ENCODE measurements at places on chromosomes 1 and 21.

DNA sequence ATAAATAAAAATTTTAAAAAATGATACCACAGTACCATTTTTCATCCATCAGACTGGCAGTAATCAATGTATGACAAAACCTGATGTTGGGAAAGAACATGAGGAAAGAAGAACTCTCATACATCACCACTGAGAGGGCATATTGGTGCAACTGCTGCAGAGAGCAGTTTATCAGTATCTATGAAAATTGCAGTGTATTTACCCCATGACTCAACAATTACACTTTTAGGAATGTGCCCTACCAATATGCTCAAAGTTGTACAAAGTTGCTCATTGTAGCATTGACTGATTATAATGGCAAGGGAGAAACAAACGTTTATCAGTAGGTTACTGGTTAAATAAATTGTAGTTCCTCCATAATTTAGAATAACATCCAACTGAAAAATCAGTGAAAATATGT is 36.7 kb downstream of the CATSPERE start:
- no peak for DNase-seq

DNA sequence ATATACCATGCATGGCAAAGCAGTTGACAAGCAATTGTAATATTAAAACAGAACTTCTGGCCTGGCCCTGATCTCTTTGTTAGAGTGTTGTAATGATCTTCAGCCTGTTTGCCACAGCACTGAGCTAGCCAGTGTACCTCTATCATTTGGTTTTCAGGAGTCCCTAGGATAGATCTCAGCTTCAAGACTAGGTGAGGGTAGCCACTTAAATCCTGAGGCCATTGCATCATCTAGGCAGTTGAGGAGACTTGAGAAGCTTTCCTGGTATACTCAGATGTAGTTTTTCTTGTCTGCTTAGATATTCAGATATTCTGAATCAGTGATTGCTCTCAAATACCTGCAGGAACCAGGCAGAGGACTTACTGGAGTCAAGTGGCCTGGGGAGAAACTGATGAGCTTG is 14.7 kb downstream of the S1PR1 start:
- DNase-seq: no peak

- DNase-seq: no peak
These were observed 15.7 kb upstream of the RASSF5 start for GRCh38 chr1:206491616-206492015.

DNA sequence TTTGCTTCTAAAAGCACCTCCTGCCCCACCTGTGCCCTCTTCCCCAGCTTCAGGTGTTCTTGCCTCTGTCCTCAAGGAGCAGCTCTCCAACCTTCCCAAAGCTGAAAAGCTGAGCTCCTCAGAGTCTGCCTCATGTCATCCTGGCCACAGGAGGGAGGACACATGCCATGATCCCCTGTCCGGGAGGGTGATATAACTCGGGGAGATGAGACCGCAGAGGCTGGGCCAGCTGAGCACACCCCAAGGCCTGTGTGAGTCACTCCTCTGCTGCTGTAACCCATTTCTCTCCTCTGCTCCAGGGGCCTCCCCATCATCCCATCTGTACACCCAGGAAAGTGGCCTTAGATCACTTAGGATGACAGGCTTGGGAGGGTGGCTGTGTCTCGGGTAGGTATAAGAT is 49.8 kb downstream of the EPHB2 start:
- DNase-seq: no peak

DNA sequence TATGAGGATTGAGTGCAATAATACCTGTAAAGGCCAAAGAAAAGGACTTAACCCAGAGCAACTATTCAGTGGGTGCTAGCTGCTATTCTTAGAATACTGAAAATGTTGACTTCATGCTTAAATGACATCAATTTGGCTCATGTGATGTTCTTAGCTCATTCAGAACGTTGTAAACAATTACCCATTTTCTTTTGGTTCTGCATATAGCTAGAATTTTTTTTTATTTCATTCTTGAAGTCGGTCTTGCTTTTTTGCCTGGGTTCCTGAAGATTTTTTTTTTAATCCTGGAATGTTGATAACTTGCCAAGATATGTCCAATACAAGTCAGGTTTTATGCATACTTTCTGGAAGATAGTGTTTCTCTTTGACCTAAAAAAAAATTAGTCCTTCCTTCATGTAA is 772.0 kb downstream of the LTN1 start:
- DNase-seq: no peak

DNA sequence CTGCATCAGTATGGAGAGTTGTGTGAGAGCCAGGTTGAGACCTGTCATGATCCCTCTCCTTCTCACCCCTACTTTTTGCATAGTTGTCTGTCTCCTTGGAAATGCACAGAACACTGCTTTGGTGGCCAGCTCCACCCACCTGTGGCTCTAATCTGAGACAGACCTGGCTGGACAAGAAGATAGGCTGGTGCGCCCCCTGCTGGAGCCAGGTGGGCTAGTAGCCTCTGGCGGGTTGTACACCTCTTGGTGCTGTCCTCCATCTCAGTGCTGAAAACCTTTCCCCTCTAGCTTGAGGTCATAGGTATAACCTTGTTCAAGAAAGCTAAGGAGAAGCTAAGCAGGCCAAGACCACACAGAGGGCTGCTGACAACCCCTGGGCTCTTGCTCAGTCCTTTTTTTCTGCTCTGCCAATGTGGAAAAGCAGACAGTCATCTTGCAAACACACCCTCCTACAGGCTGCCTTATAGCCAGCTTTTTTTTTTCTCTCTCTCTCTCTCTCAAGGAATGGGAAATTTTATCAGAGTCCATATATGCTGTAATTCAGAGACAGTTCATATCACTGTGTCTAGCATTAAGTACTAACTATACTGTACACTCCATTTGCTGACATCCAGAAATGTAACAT is 58.8 kb upstream of the SPATA6 start:
- DNase-seq: peak; percentile 91

- no peak for DNase-seq
These were observed 44.6 kb upstream of the DNASE2B start for GRCh38 chr1:84353695-84354094.

GRCh38 chr21:35641271-35642016 is 418.9 kb downstream of the SETD4 start:
- no peak for DNase-seq

DNA sequence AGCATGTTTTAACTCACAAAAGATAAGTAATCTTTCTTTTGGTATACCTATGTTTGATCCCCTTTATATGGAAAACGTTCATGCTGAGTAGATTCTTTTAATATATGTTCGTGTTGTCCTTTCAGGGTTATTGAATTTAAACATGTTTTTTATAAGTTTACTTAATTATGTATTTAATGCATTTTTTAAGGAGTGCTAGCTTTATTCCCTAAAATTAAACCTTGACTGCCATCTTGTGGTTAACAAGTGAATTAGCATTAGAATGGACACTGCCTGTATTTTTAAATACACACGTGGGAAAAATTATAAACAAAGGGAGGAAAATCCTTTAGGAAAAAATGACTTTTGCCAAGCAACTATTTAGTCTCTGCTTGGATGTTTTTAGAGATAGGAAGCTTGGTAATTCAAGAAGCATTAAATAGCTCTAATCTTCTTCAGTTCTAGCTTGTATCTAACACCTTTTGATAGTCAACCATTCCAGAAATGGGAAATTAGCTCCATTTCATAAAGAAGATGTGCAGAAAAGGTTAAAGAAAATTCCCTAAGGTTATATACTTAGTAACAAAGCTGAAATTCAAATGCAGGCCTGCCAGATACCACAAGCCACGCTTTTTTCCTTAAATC is 43.0 kb downstream of the UBE2U start:
- peak; percentile 48 for DNase-seq

DNA sequence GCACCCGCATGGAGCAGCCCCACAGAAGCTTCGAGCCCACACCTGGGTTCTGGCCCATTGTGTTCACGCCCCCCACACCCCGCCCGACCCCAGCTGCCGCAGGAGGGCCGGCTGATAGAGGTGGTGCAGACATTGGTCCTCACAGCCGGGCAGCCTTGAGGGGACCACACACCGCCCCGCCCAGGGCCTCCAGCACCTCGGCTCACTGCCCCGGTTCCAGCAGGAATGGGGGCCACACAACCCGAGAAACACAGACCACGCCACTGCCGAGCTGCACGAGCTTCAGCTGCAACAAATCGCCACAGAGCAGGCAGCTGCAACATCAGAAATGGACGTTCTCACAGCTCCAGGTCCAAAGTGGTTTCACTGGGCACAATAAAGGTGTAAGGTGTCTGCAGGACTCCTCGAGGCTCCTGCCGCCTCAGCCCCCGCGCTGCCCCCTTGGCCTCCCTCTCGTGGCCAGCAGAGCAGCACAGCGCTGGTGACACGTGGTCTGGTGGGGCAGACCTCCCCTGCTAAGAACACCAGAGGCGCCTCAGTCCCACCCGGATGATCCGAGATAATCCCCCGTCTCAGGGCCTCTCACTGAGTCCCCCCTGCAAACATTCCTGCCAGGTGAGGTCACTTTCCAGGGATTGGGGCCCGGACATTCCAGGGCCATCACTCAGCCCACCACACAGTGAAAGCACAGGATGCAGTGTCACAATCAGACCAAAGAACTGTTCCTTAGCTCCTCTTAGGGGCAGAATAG is 62.3 kb upstream of the ADARB1 start:
- DNase-seq: peak; percentile 82

DNA sequence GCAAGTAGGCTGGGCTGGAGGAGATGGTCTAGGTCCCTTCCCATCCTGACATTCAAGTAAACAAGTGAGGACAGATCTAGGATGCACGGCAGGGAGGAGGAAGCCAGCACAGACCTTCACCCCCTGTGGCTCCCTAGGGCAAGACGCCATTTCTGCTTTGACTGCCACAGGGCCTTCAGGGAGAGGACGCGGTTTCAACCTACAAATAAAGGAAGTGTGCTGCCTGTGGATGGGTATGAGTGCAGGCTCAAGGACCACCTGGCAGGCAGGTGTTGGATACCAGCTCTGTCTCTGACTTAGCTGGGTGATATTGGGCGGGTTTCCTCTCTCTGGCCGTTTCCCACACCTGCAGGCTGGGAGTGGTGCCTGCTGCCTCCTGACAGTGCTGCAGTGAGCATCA is 16.2 kb downstream of the SLC2A1 start:
- no peak for DNase-seq

DNA sequence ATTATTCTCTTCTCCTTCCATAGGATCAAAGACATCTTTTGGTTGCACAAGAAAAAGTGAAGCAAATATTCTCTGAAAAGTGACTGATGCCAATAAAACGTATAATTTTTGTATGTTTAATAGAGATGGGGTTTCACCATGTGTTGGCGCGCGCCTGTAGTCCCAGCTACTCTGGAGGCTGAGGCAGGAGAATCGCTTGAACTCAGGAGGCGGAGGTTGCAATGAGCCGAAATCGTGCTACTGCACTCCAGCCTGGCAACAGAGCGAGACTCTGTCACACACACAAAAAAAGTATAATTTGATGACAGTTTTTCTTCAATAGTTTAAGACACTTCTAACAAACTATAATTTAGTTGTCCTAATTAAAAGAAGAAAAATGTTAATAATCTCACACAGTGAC is 23.8 kb downstream of the ANP32E start:
- DNase-seq: no peak

- no peak for DNase-seq
These were observed 141.4 kb downstream of the PLPP3 start for GRCh38 chr1:56437959-56438358.

- no peak for DNase-seq
These were observed 57.4 kb downstream of the SAMSN1 start for GRCh38 chr21:14488672-14489204.

- no peak for DNase-seq
These were observed 113.5 kb downstream of the LHX9 start for GRCh38 chr1:198030682-198031081.

DNA sequence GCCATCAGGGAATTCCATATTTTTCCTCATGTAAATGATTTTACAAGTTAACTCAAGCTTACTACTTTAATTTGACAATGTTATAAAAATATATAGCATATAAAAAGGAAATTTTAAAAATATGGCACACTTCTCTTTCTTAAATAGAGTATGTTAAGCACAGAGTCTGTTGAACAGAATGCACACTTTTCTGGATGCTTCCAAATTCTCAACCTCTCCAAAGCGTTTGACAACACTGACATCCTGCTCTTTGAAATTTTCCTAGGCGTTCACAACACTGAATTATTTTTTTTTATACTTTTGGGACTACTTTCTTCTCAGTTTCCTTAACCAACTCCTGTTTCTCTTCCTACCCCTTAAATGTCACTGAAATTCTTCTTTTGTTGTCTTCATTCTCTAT is 117.8 kb upstream of the PLXNA2 start:
- no peak for DNase-seq

GRCh38 chr1:15459771-15460707 is 3.5 kb downstream of the CELA2A start:
- DNase-seq: no peak

DNA sequence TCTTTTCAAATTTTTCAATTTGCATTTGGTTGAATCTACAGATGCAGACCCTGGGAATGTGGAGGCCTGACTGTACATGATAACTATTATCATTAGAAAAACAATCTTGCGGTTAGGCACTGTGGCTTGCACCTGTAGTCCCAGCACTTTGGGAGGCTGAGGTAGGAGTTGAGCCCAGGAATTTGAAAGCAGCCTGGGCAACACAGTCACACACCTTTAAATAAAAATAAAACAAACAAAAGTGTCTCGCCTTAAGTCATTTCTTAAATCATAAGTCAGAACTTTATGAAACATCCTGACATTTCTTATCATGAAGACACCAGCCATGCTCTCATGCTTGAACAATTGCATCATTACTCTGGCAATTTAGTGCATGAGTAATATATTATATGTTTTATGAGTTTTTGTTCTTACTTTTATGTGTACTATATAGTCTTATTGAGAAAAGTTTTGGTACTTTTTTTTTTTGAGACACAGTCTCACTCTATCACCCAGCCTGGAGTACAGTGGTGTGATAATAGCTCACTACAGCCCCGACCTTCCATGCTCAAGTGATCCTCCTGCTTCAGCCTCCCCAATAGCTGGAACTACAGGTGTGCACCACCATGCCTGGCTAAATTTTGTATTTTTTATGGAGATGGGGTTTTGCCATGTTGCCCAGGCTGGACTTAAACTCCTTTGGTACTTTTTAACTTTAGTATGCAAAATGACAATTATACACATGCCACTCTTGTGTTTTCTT is 7.8 kb downstream of the TBX19 start:
- no peak for DNase-seq

DNA sequence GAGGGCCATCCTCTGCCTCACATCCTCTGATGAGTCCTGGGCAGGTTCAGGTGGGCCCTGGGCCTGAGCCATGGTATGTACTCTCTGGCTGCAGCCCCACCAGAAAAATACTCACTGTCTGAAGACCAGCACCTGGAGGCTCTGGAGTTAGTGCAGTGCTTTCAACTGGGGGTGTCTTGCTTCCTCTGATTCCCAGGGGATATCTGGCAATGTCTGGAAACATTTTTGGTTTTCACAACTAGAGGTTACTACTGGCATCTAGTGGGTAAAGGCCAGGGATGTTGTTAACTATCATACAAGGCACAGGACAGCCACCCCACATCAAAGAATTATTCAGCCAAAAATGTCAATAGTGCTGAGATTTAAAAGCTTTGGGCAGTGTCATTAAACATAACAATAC is 152.7 kb downstream of the HIVEP3 start:
- no peak for DNase-seq

DNA sequence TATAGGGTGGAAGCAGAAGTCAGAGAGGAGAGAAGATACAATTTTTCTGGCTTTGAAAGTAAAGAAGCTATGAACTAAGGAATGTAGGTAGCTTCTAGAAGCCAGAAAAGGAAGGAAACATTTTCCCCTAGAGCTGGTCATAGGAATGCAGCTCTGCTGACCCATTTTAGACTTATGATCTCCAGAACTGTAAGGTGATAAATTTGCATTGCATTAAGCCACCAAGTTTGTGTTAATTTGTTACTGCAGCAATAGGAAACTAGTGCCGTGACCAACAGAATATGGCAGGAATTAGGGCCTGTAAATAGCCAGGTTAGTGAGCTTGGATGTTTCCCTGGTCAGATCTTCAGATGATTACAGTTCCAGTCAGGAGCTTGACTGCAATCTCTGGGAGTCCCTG is 244.3 kb upstream of the C1orf105 start:
- DNase-seq: no peak
